ENCODE measurements at places on chromosomes 7 and 10.

GRCh38 chr10:32981760-32982159 lies 23.7 kb upstream of the ITGB1 start:
- no peak for DNase-seq

DNA sequence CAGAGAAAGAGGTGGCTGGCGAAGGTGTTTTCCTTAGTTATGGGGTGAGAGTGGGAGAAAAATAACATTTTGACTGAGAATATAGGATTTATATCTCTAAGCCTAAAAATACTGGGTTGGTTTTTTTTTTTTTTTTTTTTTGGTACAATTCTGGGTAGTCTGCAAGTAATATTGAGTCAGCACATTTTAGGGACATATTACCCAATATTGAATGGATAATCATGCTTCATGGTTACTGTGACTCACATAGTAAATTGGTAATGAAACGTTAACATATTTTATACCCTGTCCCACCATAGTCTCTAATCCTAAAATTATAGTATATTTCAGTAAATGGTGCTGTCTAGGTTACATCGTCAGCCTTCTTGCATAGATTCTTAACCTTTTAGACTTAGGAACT lies 91.4 kb downstream of the TPST1 start:
- DNase-seq = no peak

DNA sequence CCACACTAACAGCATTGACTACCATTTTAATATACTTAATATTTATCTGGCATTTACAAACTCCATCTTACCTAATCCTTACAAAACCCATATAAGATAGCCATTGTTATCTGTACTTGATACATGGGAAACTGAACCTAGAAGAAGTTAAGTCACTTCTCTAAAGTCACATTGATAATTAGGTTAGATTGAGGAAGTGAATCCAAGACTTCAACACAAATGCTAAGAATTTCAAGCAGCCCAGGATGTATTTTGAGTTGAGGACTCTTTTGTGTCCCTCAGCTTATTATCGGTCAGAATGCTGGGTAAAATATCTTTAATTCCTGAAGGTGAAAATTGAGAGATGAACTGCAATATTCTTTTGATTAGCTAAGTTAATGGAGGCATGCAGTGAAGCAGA lies 465.5 kb downstream of the PHTF2 start:
- no peak for DNase-seq

- DNase-seq = peak; percentile 37
Measured at GRCh38 chr10:45421221-45422097, 47.4 kb downstream of the ALOX5 start.

GRCh38 chr7:143245123-143245522 lies 18.1 kb upstream of the GSTK1 start:
- no peak for DNase-seq

GRCh38 chr10:51168086-51168815 lies 94.0 kb downstream of the PRKG1 start:
- DNase-seq = no peak

DNA sequence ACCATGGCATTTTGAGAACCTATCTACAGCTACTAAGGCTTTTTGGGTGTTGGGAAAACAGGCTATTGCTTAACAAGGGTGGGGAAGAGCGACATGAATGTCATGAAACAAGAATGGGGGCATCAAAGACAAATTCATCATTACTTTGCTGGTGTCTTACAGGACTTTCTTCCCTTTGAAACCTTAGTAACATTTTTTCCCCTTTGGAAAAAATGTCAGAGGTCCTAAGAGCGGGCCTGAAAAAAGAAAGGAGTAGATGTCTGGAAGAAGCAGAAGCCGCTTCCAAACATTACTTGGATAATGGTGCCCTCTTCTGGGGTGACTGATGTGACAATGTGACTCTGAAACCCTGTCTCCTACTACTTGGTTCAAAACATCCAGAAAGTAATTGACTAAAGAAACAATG lies 3.8 kb upstream of the DDX50 start:
- DNase-seq = no peak

GRCh38 chr10:51083356-51083853 lies 9.1 kb downstream of the PRKG1 start:
- no peak for DNase-seq

DNA sequence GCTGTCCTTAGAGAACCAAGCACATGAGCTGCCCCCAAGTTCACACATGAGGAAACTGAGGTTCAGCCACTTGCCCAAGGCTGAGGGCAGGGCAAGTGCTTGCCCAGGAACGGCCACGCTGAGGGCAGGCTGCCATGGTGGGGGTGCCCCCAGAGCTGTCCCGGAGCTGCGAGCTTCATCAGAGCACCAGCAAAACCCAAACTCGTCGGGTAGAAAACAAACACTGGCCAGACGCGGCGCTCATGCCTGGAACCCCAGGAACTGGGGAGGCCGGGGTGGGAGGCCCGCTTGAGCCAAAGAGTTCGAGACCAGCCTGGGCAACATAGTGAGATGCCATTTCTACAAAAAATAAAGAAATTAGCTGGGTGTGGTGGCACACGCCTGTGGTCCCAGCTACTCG lies 38.4 kb downstream of the UNCX start:
- DNase-seq = no peak

- DNase-seq = no peak
Measured at GRCh38 chr7:139658908-139659675, 118.7 kb downstream of the HIPK2 start.

DNA sequence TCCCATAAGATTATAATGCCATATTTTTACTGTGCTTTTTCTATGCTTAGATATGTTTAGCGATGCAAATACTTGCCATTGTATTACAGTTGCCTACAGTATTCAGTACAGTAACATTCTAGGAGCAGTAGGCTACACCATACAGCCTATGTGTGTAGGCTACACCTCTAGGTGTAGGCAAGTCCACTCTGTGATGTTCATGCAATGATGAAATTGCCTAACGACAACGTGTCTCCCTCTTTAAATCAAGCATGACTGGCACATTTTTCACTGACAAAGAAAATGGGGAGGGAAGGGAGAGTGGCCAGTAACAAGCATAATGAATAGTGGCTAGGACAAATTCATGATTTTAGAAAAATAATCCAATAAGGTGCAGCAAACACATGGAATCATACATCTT lies 1.7 kb downstream of the NCAPG2 start:
- DNase-seq = no peak

DNA sequence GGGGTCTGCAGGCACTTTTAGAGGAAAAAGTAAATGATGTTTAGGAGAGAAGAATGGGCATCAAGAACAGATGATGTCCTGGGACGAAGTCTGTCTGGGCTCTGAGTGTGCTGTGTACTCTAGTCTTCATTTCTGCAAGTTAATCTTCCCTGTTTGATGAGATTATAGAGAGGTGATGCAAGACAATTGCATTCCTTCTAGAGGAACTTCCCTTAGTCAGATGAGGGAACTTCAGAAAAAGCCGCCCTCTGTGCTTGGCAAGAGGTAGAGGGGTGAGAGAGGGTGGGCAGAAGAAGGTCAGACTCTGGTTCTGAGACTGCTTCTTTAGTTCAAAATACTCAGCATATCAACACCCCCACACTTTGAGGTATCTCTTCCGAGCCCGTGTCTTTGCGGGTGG lies 797.9 kb downstream of the LRMDA start:
- no peak for DNase-seq

DNA sequence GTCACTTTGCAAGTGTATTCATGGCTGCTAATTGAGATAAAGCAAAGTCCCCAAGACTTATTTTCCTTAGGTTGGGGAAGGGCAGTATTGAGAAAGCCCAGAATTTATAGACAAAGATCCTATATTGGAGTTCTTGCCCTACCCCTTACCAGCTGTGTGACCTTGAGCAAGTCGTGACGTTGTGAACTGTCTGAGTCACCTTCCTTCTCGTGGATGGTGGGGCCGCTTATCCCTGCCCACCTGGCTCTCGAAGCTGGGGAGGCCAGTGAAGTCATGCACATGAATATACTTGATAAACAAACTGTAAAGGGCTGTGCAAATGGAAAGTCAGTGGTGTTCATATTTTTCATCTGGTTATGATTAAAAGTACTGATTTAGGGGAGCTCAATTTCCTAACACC lies 127.4 kb downstream of the TACC2 start:
- no peak for DNase-seq

DNA sequence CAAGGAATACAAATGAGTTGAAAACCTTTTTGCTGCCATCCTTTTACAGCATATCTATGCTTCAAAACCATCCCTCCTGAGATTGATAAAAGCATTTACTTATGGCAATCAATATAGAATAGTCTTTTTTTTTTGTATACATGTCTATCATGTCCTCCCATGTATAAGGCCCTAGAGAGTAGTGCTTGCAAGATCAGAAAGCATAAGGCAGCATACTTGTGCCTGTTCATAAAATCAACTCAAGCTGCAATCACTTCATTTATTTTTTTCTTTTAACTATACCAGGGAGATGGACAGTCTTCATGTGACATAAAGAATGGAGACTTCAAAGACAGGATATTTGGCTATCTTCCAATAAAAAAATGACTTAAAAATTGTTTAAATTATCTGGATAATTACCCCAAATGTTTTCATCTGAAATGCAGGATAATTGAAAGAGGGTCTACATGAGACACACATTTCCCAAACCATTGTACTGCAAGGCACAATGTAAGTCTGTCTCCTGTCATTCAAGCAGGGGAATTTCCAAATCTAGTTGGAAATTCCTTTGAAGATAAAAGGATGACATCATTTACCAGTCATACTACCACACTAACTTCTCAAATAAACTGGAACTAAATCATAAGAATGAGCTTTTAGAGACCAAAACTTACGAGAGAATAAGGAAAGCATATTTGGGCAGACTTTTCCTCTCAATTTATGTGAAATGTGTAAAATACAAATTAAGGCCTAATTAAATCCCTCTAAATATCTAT lies 22.5 kb downstream of the LRRN3 start:
- DNase-seq = no peak

DNA sequence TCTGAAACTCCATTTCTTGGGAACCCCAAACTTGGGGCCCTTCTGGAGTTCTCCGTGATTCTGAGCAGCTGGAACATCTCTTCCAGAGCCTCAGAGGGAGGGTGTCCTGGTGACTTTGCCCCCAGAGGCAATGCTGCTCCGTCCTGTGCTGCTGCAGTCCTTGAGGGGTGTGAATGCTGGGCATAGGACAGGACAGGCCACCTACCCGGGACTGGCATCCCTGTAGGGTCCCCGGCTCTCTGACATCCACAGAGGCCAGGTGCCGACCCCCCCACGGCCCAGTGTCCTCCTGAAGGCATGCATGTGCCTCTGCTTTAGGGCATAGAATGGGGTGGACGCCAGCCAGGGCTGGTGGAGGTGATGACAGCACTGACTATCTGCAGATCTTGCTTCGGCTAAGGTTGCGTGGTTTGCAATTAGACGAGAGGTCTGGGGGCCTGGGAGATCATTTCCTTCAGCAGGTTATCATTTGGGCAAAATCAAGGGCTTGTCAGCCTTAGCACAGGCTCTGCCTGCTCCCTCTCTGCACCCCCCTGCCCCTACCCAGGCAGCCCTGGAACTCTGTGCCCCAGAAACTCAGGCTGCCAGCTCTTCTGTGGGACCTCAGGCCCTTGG lies 136.9 kb upstream of the GPR26 start:
- DNase-seq = no peak

DNA sequence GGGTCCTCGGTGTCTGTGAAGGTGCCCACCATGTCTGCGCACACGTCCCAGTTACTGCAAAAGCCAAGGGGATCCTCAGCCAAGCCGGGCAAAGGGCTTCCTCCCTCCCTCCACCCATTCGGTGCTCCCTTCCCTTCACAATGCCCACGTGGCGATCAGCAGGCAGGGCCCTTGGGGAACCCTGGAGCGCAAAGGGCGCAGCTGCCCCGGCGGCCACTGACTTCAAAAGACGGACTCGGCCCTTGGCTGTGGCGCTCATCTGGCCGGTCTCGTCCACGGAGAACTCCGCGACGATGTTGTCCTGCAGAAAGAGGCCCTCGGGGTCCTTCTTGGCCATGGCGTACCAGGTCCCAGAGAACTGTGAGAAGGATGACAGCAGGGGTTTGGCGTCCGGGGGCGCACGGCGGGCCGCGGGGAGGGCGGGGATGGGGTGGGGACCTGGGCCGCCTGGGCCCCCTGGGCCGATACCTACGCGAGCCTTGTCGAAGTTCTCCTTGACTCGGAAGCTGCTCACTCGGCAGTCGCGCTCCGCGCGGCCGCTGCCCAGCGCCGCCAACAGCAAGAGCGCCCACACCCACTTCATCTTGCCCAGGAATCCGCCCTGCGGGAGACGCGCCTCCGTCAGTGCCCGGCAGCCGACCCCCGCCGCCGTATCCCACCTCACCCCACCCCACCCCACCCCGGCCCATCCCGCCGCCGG lies 439 bp downstream of the RBP4 start:
- no peak for DNase-seq

GRCh38 chr7:101465576-101466196 lies 103.0 kb downstream of the COL26A1 start:
- no peak for DNase-seq

DNA sequence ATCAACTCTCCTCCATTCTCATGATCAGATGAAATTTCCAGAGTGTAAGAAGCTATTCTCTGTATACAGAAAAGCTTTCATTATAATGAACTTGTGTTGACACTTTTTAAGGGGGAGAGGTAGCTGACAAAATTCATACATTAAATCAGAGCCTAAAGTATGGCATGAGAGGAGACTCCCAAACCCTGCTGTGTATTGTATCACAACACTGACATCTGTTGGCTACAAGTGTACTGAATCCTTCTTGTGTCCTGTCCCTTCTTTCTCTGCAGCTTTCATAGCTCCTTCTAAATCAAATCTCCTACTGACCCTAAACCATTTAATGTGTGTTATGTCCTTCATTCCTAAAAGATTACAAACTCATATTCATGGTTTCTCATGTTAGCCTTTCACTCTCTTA lies 70.9 kb downstream of the GCC1 start:
- no peak for DNase-seq

DNA sequence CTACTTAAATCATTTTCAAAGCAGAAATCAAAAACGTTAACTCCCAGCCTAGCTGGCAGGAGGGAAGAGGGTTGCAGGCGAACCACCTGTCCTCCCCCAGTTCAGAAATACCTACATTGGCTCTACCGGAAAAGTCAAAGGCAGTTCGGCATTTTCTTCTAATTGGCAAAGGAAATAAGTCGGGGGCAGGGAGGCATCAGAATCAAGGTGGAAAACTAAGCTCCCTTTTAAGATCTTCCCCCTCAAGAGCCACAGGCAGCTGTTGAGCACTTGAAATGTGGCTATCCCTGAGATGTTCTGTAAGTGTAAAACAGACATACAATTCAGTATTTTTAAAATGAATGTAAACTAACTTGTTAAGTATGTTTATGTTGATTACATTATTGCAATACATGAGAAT lies 957 bp upstream of the ELMO1 start:
- DNase-seq = no peak

- no peak for DNase-seq
Measured at GRCh38 chr7:50359258-50359994, 54.9 kb downstream of the IKZF1 start.

DNA sequence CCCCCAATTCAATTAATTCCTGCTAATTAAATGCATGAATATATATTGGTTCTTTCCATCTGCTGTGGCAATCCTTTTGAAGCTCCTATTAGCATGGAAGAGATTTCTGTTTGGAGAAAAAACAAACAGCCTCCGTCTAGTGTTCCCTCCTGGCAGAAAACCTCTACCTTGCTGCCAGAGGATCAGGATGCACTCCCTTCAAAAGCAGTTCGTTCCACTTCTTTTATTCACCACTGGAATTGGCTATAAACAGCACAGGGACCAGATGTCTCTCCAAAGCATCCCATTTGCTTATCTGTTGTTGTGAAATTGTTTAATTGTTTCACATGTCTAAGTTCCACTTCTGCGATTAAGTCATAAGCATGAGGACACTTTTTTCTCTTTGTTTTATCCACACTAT lies 77.8 kb upstream of the PTN start:
- DNase-seq = no peak
